Ascending aorta (tissue), 2 donors: ENCODE measurements at places on chromosomes 2 and 18. TPM values are rescaled to one million over a fixed set of nuclear protein-coding genes. Genes with fewer than 3 reads are reported as not detected.

- no peaks in the 10 kb centered on the region for H3K4me1 ChIP-seq
- no peak overlapping the region for H3K4me3 ChIP-seq
- DNase-seq, result peak; percentile 51
Measured at GRCh38 chr18:76988827-76989646, 143.5 kb downstream of the MBP start.

DNA sequence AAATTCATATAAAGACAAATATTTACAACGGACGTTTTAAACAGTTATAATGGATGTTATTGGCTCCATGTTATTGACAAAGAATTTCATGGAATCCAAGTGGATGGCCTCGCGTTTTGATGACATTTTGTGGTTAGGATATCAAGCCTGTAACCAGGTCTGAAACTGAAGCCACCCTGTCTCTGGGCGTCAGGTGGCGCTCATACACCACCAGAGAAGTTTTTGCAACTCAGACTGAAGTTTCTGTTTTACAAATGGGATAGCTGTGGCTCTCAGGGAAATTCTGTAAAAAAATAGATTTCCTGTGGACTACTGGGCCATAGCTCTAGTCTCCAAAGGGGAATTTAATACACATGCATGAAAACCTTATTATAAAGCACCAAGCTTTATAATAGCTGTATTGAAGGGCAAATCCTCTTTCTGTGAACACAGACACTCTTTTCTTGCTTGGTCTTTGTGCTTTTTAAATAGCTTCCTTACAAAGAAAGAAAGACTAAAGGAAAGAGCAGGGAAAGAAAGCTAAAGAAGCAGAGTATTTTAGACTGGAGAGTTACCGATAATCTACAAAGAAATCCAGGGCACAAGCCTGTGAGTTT, 86.7 kb downstream of the C18orf54 start:
- no peak for DNase-seq
- no peak overlapping the region for H3K27ac ChIP-seq
- no peaks in the 10 kb centered on the region for H3K4me1 ChIP-seq

DNA sequence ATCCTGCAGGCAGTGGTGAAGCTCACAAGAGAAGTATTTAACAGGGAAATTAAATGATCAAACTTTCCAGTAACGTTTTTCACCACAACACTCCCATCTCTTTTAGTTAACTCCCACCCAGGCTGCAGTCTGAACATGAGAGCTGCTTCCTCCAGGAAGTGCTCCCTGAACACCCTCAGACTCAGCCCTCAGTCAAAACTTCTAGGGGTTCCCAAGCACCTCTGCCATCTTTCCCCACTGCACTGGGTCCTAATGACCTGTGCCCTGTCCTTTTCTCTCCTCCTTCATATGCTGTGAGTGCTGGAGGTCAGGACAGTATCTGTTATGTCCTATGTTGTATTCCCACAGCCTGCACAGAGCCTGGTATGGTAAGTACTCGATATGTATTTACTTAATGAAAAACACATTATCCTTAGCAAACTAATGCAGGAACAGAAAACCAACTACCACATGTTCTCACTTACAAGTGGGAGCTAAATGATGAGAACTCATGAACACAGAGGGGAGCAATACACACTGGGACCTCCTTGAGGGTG, 49.2 kb upstream of the ASPRV1 start:
- H3K36me3 ChIP-seq, result peaks cover 4% of the 10 kb centered on the region
- no peak for DNase-seq
- H3K4me1 ChIP-seq, result no peaks in the 10 kb centered on the region
- no peak overlapping the region for H3K27ac ChIP-seq
- no peak overlapping the region for H3K4me3 ChIP-seq
- H3K27me3 ChIP-seq, result no peaks in the 10 kb centered on the region

DNA sequence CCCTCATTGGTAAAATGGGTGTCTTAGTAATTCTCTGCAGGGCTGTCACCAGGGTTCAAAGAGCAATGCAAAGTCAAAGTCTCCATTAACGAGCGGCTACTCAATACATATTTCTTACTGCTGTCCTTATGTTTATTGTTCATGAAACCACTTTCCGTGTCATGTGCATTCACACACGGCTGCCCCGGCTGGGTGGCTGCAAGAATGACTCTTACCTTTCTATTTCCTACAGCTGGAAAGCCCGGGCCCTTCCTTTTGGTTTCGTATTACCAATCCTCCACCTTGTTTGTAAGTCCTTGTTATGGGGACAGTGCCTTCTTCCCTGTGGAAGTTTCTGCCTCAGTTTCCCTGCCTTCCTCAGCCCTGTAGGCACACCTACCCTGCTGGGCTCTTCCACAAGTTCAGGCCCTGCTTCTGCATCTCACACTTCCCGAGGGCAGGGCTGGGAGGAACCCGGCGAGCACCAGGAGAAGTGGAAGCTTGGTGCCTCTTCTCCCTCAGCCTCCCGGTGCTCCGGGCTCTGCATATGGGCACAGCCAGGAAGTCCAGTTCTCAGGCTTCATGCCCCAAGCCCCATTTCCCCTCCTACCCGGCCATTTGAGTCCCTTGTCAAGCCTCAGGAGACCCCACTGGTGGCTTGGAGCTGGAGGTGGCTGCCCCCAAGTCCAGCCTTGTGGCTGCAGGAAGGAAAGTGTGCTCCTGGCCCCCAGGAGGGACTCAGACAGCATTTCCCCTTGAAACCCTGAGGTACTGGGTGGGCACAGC, 18.7 kb upstream of the ACKR3 start:
- H3K27me3 ChIP-seq, result no peaks in the 10 kb centered on the region
- DNase-seq, result no peak
- H3K4me1 ChIP-seq, result no peaks in the 10 kb centered on the region
- H3K36me3 ChIP-seq, result no peaks in the 10 kb centered on the region

GRCh38 chr2:219392754-219393153, 5.0 kb upstream of the DNPEP start:
- DNase-seq, result no peak
- H3K4me1 ChIP-seq, result no peaks in the 10 kb centered on the region
- no peaks in the 10 kb centered on the region for H3K27me3 ChIP-seq
- H3K4me3 ChIP-seq, result no peak overlapping the region
- no peaks in the 10 kb centered on the region for H3K36me3 ChIP-seq

- H3K4me1 ChIP-seq, result no peaks in the 10 kb centered on the region
- no peak for DNase-seq
- H3K27ac ChIP-seq, result no peak overlapping the region
- H3K4me3 ChIP-seq, result no peak overlapping the region
Measured at GRCh38 chr2:45982096-45982495, 315.1 kb upstream of the EPAS1 start.

DNA sequence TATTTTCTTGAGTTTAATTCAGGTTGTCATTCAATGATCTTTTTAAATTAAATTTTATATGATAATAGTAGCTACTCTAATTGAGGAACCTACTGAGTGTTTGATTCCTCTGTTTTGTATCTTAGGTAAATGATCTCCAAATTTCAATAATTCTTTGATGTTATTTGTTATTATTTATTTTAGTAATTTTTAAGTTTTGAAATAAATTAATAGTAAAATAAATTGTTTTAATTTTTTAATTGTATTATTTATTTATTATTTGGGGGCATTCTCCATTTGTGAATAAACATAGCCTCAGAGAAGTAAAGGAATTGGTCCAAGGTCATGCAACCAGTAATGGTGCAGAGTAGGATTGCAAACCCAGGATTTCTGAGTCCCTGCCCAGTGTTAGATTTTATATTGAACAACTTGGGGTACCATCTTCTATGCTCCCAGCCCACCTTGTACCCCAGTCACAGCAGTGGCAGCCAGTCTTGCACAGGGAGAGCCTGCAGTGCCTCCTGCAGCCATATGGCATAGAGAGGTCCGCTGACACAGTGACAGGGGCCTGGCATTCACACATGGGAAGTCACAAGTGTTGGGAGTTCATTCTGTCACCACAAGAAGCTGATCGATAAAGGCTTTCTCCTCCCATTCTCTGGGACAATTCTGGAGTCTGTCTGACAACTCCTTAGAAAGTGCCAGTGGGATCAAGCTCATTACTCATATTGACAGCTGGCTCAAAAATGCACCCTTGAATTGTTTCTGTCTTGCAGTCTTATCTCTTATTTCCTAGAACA, 110.0 kb upstream of the ETAA1 start:
- H3K27ac ChIP-seq, result no peak overlapping the region
- H3K27me3 ChIP-seq, result no peaks in the 10 kb centered on the region
- no peak for DNase-seq
- no peak overlapping the region for H3K4me3 ChIP-seq
- H3K4me1 ChIP-seq, result no peaks in the 10 kb centered on the region

DNA sequence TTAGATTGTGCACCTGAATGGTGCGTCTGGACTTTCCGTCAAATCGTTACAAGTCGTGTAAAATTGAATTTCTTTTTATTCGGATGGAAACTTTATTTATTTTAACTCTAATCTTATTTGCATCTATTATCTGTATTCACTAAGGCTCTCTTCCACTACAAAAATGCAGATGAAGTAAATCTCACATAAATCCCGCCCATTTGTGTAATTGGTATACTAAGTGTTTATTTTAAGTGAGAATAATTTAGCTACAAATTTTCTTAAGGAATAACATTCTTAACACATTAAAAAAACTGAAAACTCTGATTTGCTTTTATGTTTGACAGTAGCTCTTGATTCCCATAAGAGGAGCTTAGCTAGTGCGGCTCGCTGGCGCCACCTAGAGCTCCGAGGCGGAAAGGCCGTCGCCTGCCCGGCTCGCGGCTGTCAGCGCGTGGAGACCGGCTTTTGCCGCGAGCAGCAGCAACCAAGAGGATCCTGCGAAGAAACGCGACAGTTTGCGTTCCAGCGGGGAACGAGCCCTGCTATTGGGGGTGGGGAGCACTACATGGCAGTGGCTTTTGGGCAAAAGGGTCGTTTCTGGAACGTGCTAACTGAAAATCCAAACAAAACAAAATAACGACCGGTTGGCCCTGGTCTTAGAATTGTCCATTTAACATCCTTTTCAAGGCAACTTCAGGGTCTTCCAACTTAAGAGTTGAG, 6.7 kb downstream of the SP9 start:
- H3K27me3 ChIP-seq, result peaks cover 62% of the 10 kb centered on the region
- H3K36me3 ChIP-seq, result no peaks in the 10 kb centered on the region
- H3K27ac ChIP-seq, result no peak overlapping the region
- H3K4me3 ChIP-seq, result peak overlapping the region; percentile 18
- peaks cover 27% of the 10 kb centered on the region for H3K4me1 ChIP-seq
- DNase-seq, result no peak

- no peak for DNase-seq
- H3K27ac ChIP-seq, result no peak overlapping the region
- H3K27me3 ChIP-seq, result no peaks in the 10 kb centered on the region
- no peaks in the 10 kb centered on the region for H3K36me3 ChIP-seq
Measured at GRCh38 chr2:181308766-181309515, 148.2 kb upstream of the ITGA4 start.

GRCh38 chr2:54588244-54588899, 132.2 kb downstream of the SPTBN1 start:
- no peaks in the 10 kb centered on the region for H3K36me3 ChIP-seq
- no peak overlapping the region for H3K27ac ChIP-seq
- no peak overlapping the region for H3K4me3 ChIP-seq
- DNase-seq, result no peak

GRCh38 chr18:13217466-13217961, 1.0 kb upstream of the LDLRAD4 start:
- no peaks in the 10 kb centered on the region for H3K27me3 ChIP-seq
- no peaks in the 10 kb centered on the region for H3K36me3 ChIP-seq
- H3K4me1 ChIP-seq, result peaks cover 8% of the 10 kb centered on the region
- peak overlapping the region; percentile 92 for H3K27ac ChIP-seq
- H3K4me3 ChIP-seq, result peak overlapping the region; percentile 68

DNA sequence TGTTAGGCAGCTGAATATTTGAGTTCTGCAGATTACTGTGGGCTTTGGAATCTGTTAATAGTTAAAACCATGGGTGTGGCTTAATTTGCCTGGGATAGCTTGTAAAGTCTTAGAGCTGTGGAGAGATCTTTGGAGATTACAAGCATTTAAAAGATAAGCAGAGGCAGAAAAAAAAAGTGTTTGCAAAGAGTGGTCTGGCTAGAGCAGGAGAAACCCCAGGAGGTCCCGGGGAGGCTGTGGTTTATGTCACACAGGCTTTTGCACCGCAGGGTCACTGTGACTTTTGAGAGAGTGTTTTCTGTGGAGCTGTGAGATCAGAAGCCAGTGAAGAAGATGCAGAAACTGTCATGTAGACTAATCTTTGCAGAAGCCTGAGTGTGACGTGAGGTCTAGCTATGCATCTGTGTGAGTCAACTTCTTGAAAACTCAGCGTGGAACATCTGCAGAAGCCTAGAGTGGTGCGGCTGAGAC, 49.0 kb downstream of the SETBP1 start:
- H3K4me1 ChIP-seq, result peaks cover 9% of the 10 kb centered on the region
- no peaks in the 10 kb centered on the region for H3K36me3 ChIP-seq
- H3K27me3 ChIP-seq, result no peaks in the 10 kb centered on the region
- no peak for DNase-seq
- H3K4me3 ChIP-seq, result no peak overlapping the region

DNA sequence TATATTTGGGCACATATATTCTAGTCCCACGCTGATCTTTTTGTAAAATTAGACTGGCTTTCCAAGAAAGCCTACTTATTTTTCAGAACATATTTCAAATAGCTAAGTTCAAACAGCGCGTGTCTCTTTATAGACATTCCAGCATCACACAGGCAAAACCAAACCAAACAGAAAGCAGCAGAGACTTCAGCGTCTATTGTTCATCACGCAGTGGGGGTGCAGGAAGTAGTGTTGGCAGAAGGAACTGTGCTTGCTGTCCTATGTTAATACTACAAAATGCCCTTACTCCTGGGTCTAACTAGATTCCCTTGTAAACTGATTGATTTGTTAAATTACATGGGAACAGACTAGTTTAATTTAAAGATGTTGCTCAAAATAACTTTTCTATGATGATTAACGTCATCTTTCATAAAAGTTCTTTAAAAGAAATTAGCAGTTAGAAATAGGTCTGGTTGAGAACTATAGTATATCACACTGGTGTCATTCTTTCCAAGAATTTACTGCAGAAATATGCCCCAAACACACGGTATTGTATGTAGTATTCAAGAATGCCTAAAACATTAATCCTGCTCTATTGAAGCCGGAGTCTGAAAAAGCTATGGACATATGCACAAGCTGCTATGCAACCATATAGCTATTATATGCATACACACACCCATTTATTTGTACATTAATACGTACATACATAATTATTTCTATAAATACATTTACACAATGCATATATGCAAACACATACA, 436.3 kb downstream of the CBLN2 start:
- H3K36me3 ChIP-seq, result no peaks in the 10 kb centered on the region
- DNase-seq, result no peak
- no peaks in the 10 kb centered on the region for H3K27me3 ChIP-seq
- H3K27ac ChIP-seq, result no peak overlapping the region
- no peak overlapping the region for H3K4me3 ChIP-seq

BOK gene
- 35.4 TPM for total RNA-seq

ABCG8 gene
- not detected for total RNA-seq

RTP5 gene
- not detected for total RNA-seq

PTH2R gene
- not detected for total RNA-seq

PARD6G gene
- total RNA-seq, result 7.9 TPM

PRSS56 gene
- total RNA-seq, result not detected

RBM43 gene
- 0.96 TPM for total RNA-seq

UGT1A4 gene
- not detected for total RNA-seq

SERPINB10 gene
- total RNA-seq, result not detected

CPO gene
- not detected for total RNA-seq

MCFD2 gene
- 171 TPM for total RNA-seq

BMPR2 gene
- total RNA-seq, result 47.8 TPM
